ENCODE measurements at places on chromosomes 12 and 14.

- no peak for DNase-seq
Measured at GRCh38 chr12:125100551-125101434, 35.6 kb downstream of the AACS start.

GRCh38 chr14:32339188-32339587 lies 10.1 kb downstream of the AKAP6 start:
- no peak for DNase-seq

GRCh38 chr12:115639648-115640012 lies 637.9 kb downstream of the MED13L start:
- no peak for DNase-seq

DNA sequence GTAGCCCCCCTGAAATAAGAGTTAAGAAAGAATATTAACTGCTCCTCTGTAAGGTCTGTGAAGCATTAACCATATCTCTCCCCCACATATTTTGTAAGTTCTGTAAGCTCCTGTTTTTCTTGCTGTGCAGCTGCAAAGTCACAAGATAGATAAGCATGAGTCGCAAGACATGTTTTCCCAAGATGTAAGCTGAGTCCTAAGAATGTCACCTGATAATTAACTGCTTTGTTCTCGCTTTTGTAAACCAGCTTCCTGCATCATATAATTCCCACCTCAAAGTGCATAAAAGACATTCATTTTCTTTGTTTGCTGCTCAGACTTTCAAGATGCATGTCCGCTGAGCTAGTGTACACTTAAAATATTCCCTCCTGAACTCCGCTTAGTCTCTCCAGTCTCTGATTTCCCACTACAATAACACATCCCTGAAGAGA lies 27.0 kb upstream of the PHC1 start:
- no peak for DNase-seq

GRCh38 chr12:120490833-120491512 lies 4.9 kb upstream of the DYNLL1 start:
- no peak for DNase-seq

All from muscle of arm (tissue), 14 donors.